Tongue (tissue), 3 donors: ENCODE measurements at places on chromosomes 2 and 18. TPM values are rescaled to one million over a fixed set of nuclear protein-coding genes. Genes with fewer than 3 reads are reported as not detected.

DNA sequence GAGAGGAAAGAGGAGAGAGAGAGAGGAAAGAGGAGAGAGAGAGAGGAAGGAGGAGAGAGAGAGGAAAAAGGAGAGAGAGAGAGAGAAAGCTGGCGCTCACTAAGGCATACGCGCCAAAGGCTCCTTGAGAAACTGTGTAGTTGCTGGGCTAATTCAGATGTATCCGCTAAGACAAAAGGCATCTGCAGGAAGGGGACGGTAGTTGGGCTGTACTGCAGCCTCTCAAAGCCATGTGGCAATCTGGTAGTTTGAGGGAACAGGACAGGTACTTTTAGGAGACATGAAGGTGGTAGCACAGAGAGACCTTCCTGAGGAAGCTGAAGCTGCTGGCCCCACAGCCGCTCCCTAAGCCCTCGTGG, 31.6 kb downstream of the THNSL2 start:
- DNase-seq: no peak

DNA sequence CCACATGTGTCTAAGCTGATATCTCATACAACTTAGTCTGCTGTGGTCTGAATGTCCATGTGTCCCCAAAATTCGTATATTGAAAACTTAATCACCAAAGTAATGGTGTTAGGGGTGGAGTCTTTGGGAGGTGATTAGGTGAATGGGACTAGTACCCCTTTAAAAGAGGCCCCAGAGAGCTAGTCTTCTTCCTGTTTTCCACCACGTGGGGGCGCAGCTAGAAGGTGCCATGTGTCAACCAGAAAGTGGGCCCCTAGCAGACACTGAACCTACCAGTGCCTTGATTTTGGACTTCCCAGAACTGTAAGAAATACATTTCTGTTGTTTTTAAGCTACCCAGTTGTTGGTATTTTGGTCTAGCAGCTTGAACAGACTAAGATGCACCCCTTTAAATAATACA, 86.6 kb downstream of the ASB1 start:
- DNase-seq: no peak

DNA sequence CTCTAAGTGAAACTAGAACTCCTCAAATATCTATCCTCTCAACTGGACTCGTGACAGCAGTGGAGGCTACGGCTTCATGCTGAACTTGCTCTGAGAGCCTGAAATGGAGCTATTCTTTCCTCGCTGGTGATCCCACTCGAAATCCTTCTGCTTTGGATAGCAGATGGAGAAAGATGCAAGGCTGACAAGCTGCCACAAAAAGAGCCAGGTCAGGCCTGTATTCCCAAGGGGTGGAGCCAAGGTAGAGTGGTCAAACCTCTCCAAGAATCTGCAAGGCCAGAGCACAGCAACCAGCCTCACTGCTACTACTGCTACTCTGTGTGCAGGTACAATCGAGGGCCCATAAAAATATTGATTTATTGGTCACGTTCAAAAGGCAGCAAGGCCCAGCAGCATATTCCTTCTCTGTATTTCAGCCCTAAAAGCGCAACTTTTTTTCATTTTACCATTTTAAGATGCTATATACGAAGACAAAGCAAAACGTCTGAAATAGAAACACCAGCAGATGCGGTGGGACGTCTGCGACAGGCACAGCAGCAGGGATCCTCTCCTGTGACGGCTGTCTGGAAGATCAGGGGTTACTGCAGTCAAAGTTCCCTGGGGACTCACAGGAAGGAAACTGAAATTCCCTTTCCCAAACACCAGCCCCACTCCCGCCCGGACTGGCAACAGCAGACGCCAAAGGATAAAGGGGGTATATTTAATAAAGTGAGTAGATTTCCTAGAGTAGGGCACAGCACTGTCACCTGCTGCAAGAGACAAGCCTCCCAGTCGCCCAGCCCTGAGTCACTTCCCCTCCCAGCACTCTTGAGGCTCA, 2.4 kb downstream of the SPRED2 start:
- no peak for DNase-seq

DNA sequence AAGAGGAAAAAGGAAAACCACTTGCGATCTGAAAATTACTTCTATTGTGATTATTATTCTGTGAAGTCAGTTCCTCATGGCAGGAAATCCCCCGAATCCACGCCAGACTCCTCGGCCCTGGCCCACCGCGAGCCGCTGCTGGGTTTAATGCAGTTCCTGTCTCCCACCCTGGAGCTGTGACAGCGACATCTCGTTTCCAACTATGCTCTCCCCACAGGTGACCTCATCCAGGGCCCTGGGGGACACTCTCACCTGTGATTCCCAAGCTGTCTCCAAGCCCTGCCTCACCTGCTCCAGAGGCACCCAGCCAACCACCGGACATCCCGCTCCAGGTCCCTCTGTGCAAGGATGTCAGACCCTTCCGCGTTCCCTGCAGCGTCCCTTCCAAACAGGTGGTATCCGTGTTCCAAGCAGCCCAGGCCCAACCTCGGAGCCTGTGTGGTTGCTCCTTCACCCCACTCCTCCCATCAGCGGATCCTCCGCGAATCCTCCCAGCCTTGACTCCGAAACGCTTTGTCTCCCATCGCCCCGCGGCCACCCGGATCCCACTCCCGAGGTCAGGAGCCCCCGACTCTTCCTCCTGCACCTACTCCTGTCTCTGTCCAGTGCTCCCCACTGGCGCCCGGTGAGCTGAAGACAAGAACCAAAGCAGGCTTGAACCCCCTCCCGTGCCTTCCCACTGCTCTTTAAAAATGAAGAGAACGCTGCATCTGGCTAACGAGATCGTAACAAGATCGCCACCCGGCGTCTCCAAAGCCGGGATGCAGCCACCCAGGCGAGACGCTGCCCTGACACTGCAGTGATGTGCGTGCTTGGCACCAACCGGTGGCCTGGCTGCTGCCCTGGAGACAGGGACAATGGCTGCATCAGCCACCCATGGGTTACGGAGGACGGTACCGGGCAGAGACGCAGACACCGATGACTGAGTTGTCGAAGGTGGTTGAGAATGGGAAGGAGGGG, 96.5 kb downstream of the NDUFA10 start:
- no peak for DNase-seq

GRCh38 chr2:67085146-67085545, 312.0 kb upstream of the ETAA1 start:
- DNase-seq: no peak

DNA sequence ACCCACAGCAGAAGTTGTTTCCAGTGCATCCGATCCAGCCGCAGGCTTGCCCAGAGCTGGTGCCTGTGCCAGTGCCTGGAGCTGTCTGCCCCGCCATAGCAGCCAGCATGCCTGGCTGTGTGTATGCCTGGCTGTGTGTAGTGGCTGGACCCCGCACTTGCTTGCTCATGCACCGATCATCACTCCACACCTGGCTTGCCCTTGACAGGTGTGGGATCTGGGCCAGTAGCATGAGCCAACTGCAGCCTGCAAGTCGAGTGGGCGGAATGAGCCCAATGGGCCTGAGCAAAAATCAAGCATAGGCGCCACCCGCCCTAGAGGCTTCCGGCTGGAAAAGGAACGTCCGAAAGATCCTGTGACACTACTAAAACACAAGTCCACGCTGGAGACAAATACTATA, 74.5 kb downstream of the EPB41L3 start:
- DNase-seq: peak; percentile 33

DNA sequence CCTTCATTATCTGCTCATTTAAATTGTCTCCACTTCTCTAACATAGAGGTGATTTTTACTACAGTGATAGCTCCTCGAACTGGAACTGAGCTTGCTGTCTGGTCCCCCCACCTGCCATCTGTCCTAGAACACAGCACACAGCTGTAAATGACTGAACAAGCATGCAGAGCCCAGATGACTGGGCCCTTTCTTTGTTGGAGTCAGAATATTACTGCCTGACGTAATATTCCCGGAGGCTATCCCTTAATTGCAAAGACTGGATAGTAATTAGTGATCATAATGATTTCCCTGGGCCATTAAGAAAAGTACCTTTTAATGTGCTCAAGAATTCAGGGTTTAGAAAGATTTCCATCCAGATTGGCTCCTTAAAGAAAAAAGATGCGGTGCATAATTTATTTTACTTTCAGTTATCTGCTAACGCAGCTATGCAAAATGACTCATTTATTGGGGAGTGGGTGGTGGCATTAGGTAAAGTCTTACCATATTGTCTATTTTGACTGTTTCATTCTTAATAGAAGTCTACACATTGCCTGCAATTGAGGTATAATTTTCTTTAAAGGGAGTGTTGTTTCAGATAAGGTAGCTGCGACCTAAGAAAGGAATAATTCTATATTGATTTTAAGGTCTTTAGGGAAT, 84.4 kb downstream of the MAP4K4 start:
- DNase-seq: no peak

GRCh38 chr18:25392192-25392591, 40.2 kb upstream of the ZNF521 start:
- no peak for DNase-seq

DNA sequence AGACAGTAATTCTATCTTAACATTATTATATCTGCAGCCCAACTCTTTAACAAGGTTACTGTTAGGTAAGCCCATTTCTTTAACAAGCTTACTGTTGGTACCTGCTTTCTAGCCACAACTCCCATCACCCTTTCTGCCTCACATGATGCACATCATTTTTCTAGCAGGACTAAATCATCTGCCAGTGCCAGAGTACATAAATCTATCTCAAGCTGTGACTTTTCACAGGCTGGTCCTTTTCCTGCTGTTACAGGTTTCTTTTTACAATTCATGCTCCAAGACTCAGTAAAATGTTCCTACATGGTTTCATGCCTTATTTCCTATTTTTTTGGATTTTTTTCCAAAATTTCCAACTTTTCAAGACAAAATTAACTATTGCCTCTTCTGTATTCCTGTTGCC, 30.4 kb upstream of the ZC3H15 start:
- DNase-seq: no peak

DNA sequence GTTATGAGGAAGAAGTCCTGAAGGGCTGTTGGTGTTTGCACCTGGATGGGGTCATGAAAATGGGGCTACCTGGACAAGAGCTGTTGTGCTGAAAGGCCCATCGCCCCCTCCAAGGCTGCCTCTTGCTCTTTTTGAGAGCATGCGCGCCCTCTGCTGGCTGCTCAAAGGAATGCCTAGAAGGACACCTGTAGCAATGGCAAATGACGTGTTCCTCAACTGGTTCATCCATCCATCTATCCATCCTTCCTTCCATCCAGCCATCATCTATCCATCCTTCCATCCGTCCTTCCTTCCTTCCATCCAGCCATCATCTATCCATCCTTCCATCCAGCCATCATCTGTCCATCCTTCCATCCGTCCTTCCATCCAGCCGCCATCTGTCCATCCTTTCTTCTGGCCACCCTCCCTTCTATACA, 17.2 kb upstream of the RPL31 start:
- DNase-seq: peak; percentile 89

DNA sequence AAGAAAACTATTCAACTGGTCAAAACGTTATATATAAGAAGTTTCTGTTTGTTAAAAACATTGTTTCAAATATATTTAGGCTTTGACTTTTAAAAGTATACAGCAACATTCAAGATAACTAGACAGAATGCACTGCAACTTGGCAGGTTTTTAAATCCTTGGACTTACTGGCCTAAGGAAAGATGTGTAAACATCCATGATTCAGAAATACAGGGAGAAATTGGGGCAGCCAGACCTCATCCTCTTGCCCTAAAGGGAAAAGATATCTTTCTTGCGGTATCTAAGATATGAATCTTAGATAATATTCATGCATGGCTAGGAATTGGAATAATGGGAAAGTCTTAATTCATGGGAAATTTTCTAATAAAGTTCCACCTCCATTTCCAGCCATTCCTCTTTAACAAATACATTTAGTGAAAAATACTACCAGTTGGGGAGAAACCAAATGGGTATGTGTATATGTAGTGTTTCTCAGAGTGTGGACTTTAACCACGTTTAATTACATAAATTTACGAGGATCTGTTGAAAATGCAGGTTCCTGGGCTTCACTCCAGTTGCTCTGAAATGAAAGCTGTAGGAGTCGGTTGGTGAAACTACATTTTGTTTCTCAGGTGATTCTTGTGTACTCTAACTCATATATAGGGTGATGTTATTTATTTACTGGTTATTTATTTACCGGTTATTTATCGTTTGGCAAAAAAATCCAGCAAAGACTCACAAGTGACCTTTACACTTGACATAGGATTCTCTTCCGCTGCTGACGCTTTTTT, 587 bp upstream of the TANK start:
- no peak for DNase-seq

DNA sequence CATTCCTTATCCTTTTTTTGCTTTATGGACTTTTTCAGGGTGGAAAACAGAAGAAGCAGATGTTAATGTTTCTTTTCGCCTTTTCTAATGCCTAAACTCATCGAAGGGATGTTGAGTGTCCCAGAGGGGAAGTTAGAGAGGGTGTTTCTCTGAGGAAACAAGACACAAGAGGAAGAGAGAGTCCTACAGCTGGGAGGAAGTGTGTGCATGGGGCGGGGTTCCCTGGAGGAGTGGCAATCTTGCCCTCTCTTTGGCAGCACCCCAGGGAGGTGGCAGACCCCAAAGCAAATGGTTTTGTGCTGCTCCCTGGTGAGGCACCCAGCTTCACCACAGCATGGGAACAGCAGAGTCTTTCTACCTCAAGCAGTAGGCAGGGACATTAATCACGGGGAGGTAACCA, 377.6 kb downstream of the RND3 start:
- no peak for DNase-seq

DNA sequence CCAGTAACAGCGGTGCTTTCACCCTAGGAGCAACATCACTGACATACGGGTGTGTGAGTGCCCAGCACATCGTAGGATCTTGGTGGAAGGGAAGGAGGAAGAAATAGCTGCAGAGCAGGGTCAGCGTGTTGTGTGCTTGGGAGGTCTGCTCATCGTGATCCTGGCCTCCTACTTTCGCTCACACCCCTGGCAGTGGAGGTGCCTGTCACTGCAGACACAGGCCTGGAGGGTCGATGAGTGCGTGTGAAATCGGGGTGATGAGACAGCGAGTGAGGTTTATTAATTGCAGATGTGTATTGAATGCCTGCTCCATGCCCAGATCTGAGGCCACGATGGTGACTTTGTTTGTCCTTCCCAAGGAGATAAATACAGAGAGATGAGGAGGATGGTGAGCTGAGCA, 126.1 kb downstream of the NCK2 start:
- no peak for DNase-seq

DNA sequence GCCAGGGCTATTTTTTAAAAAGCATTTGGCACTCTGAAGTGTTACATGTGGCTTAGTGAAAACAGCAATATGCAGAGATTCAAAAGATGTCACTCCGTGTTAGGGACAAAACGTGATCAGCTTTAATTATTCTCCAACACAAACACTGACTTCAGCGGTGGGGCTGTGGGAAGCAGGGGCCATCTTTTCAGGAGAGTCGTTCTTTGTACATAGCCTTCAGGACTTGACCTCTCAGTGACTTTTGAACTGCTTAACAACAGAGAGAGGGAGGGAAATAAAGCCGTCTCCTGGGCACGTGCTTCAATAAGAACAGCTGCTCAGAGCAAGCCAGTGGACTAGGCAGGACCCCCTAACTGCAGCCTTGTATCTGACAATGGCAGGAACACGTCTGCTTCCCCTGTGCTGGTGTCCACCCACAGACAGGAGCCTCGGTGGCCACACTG, 95.0 kb upstream of the HDAC4 start:
- peak; percentile 41 for DNase-seq

- DNase-seq: peak; percentile 85
These were observed 264.0 kb downstream of the MREG start for GRCh38 chr2:215749092-215749957.

GRCh38 chr2:231890896-231891513, 35.2 kb downstream of the NPPC start:
- DNase-seq: peak; percentile 33

Gene NOSTRIN
- total RNA-seq: 6.9 TPM

Gene IL1RL1
- total RNA-seq: 4.0 TPM

Gene TLX2
- total RNA-seq: not detected

Gene IL36B
- total RNA-seq: not detected

Gene GDF7
- total RNA-seq: 0.82 TPM

Gene ACOXL
- not detected for total RNA-seq

Gene CCBE1
- 5.3 TPM for total RNA-seq

Gene KCNS3
- total RNA-seq: 46.3 TPM

Gene CRYBA2
- not detected for total RNA-seq

Gene COL5A2
- 607 TPM for total RNA-seq

Gene LYG2
- not detected for total RNA-seq
